T-helper 17 cell (primary cell): ENCODE measurements at places on chromosomes 2 and 18.

DNA sequence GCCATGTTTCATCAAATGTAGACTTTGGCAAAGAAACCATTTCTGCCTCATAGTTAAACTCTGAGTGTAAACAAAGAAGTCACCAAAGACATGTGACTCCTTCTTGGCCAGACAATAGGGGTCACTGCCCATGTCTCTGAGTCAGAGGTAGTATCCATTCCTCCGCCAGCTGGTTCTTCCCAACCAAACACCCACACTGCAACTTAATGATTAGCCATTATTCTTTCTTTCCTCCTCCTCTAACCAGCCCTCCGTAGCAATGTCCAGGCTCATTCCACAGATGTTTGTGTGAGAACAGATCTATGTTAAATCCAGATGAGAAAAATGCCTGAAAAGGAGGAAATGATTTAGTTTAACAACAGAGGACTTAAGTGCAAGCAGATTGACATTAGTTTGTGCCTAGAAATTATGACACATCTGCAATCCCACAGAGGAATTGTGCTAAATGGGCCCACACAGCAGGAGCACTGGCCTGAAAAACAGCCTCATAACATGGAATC, 127.9 kb upstream of the SH3BP4 start:
- DNase-seq = no peak

- no peak for DNase-seq
Measured at GRCh38 chr2:146496248-146496647, 1348.6 kb upstream of the ACVR2A start.

DNA sequence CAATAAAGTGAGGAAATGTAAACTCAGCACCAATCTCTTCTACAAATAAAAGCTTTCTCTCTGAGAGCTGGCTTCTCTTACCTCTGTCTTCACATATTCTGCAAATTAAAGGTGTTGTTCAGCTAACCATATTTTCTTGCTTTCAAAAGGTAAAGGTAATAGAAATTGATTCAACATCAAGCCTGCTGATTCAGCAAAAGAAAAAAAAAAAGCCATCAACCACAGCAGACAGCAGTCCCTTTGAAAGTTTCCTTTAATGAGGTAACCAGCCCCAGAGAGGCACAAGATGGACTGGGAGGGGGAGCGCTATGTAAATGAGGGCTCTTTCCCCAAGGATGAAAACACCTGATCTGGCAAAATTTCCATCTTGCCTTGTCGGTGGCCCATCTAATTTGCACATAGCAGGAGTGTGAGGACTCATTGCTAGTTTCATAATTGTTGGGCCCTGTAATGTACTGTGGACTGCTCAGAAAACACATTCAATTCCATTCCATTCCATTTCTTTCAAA, 154.9 kb upstream of the SOX11 start:
- DNase-seq = no peak

DNA sequence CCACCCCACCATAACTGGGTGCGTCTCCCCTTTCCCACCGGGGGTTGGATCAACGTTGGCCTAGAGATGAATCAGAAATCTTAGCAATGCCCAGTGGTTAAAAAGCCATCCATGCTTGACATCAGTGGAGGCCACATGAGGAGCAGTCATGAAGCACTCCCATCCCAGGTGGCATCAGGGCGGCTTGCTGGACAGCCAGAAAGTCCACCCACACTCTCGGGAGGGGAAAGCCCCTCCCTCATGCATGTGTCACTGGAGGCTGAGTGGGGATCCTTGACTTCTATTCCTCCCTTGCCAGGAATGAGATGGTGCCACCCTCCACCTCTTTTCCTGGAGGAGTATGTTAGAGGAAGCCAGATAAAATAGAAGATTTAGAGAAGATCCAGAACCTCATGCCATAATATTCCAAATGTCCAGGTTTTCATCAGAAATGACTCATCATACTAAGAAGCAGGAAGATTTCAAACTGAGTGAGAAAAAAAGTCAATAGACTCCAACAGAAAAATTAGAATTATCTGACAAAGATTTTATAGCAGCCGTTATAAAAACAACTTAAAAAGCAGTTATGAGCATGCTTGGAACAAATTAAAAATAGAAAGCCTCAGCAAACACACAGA, 507.1 kb upstream of the ID2 start:
- no peak for DNase-seq

- DNase-seq = no peak
Measured at GRCh38 chr2:173086518-173087213, 11.0 kb downstream of the MAP3K20 start.

DNA sequence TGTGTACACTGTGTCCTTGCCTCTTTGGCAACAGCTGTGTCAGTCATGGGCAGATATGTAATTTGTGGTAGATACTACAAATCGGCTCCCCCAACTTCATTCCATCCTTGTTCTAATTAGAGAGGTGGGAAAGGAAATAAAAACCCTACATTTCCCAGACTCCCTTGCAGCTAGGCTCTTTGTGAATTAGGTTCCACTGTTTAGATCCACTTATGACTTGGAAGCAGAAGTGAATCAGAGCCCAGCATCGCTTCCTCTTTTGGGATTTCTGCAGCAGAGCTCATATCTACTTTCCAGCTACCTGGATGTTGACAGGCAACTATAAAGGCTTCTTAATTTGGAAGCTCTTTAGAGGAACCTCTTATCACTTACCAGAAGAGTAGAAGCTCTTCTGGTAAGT, 34.1 kb upstream of the NARS1 start:
- DNase-seq = no peak

DNA sequence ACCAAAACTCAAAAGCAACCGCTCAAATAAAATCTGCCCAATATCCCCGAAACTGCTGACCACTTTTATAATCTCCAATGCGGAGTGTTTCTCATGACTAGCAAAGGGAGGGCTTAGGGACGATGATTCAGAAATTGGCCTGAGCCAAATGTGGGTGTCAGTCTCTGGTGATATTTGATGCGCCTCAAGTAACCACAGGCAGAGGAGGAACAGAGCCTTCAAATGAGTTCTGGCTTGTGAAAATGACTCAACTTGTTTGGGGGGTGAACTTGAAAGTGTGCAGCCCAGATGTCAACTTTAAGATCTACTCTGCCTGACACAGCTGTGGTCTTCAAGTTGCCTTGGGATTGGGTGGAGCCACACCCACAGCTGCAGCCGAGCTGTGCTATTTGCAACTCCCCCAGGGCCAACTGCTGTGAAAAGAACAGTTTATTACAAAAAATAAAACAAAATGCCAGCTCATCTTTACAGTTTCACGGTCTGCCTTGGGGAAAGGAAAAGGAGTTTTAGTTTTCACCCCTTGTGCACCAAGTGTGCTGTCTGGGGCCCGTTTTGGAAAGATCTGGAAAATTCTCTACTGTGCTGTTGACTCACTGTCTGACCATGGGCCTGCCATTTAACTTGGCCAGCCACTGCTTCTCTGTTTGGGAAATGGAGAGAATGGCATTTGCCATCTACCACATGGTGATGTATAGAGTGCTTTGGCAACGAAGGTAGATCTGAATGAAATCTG, 222.1 kb downstream of the MTX2 start:
- DNase-seq = no peak

- no peak for DNase-seq
Measured at GRCh38 chr2:31216734-31217133, 581 bp downstream of the CAPN14 start.

GRCh38 chr18:52615943-52616342, 275.9 kb downstream of the DCC start:
- DNase-seq = no peak

- DNase-seq = no peak
Measured at GRCh38 chr2:70916291-70916690, 19.4 kb upstream of the ATP6V1B1 start.

DNA sequence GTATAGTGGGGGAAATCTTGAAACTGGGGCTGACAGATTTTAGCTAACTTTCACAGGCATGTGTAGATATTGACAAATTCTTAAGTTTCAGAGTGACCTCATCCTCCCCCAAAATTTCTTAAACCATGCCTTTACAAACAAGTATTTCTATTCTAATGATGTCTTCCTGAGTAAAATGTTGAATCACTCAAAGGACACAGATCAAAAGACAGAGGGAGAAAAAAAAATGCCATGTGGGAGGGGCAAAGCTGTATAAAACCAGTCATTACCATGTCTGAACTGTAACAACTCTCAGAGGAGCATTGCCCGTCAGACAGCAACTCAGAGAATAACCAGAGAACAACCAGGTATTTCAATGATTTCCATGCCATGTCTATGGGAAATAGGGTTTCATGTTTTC, at the start of gene SERPINB2:
TSS of gene SERPINB2 (plus strand) at position 282 of the 400 bp plus-strand sequence. CDS start 3,740 bp downstream, outside the sequence.
- no peak for DNase-seq

GRCh38 chr2:156704617-156705016, 268.4 kb downstream of the GPD2 start:
- no peak for DNase-seq

- DNase-seq = no peak
Measured at GRCh38 chr2:200308546-200309295, 2.2 kb downstream of the SPATS2L start.
